ENCODE measurements at places on chromosomes 7 and 10.

- no peak for DNase-seq
Measured at GRCh38 chr7:54783952-54784351, 24.9 kb upstream of the SEC61G start.

GRCh38 chr10:15223174-15223573 lies 54.7 kb upstream of the NMT2 start:
- DNase-seq: no peak

DNA sequence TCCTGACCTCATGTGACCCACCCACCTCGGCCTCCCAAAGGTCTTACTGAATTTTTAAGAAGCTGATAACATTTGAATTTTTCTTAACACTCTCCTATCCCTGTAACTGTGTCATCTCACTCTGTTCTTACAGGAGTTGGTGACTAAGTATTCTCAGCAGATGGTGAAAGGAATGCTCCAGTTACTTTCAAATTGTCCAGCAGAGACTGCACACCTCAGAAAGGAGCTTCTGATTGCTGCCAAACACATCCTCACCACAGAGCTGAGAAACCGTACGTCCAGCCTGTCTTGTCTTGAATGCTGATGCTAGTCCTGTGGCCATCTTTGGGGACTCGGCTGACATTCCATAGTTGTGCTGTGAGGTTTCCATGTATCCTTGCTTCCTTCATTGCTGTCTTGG lies 24.9 kb downstream of the TRRAP start:
- DNase-seq: no peak

- DNase-seq: no peak
Measured at GRCh38 chr7:123987445-123987844, 45.4 kb downstream of the TMEM229A start.

- peak; percentile 76 for DNase-seq
Measured at GRCh38 chr10:129090618-129091366, 376.2 kb upstream of the MGMT start.

DNA sequence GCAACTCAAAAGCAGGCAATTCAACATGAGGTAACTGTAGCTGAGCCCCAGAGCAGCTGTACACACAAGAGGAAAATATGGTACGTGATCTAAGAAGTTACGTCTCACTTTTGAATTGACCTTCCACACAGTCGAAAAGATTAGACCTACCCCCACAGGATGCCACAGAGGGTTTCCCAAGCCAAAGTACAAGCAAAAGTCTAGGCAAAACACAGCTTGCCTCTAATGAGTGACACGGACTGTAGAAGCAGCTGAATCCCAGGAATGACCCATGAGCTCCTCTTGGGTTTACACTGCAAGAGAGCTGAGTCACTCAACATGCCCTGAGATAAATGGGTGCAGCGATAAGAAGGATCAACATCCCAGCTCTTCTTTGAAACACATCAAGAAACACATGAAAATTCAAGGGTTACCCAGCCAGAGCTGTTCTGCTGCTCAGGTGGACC lies 9.8 kb downstream of the CREB3L2 start:
- DNase-seq: no peak

GRCh38 chr7:85010306-85010705 lies 176.6 kb downstream of the SEMA3D start:
- no peak for DNase-seq

- DNase-seq: no peak
Measured at GRCh38 chr7:33503014-33503413, 373.6 kb downstream of the BBS9 start.

DNA sequence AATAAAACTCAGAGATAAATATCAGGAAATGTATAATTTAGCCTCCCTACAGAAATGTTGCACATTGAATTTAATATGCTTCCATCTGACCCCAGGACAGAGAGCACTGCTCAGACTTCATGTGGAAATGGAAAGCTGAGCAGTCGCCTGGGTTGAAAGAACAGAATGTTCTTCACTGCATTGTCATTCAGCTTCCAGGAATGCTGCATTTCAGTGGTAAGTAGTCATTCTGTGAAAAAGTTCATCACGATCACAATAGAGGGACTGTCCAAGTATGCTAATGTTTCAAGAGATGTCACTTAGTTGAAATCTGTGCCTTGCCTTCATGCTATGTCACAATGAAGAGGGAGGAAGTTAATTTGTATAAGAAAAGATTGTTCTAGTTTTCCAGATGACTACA lies 147.3 kb downstream of the NRCAM start:
- no peak for DNase-seq

- DNase-seq: peak; percentile 45
Measured at GRCh38 chr10:59181668-59182067, 5.2 kb downstream of the PHYHIPL start.

- no peak for DNase-seq
Measured at GRCh38 chr10:9634466-9634865, 1383.2 kb upstream of the CELF2 start.

DNA sequence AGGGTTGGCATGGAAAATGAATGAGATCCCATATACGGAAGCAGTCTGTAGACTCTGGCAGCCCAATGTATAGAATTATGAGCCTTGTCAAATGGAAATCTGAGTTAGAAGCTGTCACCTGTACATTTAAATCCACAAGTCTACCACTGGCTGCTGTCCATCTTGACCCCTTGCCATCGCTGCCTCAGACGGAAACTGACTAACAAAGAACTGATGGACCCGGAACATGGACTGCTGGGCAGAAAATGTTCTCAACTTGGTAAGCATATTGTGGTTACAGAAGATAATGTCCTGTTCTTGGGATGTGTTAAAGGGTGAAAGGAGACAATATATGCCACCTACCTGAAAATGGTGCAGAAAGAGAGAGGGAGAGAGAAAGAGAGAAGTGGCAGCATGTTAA lies 37.5 kb downstream of the PARP12 start:
- DNase-seq: no peak

DNA sequence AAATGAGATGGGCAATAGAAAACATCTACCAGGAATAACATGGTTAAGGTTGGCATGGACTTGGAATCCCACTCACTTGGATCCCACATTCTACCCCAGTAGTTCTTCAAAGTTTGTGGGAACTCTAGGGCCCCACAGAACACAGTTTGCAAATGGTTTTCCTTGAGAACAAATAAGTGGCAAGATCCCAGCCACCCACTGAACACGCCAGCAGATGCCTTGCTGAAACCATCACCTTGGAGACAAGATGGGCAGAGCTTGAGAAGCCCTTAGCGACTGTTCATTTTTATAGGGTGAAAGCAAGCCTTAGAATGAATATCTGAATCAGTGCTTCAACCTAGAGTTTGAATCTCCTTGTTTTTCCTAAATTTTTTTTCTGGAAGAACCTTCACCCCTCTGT lies 349.1 kb downstream of the RPS24 start:
- DNase-seq: no peak

GRCh38 chr7:6636741-6637543 lies at the start of gene ZNF316:
Gene ZNF316 (plus strand): TSS chr7:6637318. CDS start chr7:6642410, 5,092 bp downstream.
- peak; percentile 49 for DNase-seq

- peak; percentile 6 for DNase-seq
Measured at GRCh38 chr7:115409682-115410433, 488.0 kb downstream of the MDFIC start.

DNA sequence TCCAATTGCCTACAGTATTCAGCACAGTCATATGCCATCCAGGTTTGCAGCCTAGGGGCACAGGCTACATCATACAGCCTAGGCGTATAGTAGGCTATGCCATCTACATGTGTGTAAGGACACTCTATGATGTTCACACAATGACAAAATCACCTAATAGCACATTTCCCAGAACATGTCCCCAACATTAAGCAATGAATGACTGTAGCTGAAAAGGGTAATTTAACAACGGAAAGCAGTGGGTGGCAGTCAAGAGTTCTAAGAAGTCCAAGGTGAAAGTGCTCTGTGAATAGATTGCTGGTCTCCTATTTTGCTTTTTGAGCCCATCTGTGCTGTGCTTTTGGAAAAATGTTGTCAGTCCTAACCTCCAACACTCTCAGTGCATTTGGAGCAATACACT lies 162.6 kb downstream of the KLF6 start:
- no peak for DNase-seq

- DNase-seq: peak; percentile 26
Measured at GRCh38 chr10:126598009-126598408, 72.5 kb downstream of the C10orf90 start.

DNA sequence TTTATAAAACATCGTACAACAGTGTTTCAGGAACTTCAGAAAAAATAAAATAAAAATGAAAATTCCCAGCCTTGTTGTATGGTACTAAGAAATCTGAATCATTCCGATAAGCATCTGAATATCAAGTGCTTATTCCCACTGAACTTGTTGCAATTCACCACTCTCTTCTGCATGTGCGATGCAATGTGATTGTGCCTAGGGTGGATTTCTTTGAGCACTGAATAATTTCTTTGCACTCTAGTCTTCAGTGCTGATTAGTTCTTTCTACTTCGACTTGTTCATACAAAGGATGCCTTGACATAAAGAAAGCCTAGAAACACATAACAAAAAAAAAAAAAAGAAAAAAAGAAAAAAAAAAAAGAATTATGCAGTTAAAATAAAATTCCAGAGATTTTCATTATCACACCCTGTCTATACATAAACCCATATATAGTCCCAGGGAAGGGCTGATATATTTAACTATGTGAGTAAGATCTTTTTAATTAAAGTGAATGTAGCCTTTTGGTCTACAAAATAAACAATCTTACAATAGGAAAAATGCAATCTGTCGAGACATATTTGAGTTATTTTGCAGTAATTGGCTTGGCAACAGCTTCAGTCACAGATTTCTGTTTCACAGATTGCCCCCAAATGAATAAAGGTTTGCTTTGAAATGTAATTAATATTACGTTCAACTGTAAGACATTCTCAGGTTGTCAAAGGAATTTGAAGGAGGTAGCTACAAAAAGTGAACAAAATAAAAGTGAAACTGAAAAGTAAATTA lies 1118.9 kb upstream of the CELF2 start:
- DNase-seq: no peak

GRCh38 chr10:78893217-78893616 lies 175.5 kb upstream of the ZMIZ1 start:
- DNase-seq: no peak

- peak; percentile 56 for DNase-seq
Measured at GRCh38 chr7:4103352-4104091, 578.6 kb upstream of the FOXK1 start.

DNA sequence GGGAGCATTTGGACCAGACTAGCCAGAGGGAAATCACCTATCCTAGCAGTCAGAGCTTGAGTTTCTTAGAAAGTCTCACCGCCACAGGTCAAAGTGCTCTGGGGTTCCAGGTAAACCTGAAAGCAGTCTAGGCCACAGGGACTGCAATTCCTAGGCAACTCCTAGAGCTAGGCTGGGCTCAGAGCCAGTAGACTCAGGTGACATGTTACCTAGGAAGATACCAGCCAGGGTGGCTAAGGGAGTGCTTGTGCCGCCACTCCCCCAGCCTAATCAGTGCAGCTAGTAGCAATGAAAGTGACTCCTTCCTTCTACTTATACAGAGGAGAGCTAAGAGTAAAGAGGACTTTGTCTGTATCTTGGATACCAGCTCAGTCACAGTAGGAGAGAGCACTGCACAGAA lies 348.7 kb upstream of the HPS1 start:
- no peak for DNase-seq

DNA sequence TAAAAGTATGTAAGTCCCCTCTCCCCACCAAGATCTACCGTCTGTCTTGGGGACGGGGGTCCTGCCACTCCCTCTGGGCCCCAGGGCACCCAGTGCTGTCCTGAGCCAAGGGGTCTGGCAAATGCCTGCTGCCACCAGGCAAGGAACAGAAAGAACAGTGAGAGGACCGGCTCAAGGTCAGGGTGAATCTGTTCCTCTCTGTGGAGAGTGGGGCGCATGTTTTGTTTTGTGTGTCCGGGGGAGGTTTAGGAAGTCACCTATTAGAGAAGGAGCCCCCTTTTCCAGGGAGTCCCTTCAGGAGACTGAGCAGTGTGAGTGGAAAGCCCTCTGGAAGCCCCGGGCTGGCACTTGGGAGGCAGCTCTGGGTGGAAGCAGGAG lies 158.5 kb upstream of the RHEB start:
- no peak for DNase-seq

DNA sequence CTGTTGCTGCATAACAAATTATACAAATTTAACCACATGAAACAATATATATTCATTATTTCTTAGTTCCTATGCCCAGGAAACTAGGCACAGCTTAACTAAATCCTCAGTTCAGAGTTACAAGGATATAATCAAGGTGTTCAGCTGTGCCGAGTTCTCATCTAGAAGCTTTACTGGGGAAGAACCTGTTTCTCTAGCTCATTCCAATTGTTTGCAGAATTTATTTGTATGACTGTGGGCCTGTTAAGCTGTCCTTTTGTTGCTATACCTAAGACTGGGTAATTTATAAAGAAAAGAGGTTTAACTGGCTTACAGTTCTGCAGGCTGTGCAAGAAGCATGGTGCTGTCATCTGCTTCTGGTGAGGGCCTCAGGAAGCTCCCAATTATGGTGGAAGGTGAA lies 21.8 kb upstream of the MDFIC start:
- no peak for DNase-seq

DNA sequence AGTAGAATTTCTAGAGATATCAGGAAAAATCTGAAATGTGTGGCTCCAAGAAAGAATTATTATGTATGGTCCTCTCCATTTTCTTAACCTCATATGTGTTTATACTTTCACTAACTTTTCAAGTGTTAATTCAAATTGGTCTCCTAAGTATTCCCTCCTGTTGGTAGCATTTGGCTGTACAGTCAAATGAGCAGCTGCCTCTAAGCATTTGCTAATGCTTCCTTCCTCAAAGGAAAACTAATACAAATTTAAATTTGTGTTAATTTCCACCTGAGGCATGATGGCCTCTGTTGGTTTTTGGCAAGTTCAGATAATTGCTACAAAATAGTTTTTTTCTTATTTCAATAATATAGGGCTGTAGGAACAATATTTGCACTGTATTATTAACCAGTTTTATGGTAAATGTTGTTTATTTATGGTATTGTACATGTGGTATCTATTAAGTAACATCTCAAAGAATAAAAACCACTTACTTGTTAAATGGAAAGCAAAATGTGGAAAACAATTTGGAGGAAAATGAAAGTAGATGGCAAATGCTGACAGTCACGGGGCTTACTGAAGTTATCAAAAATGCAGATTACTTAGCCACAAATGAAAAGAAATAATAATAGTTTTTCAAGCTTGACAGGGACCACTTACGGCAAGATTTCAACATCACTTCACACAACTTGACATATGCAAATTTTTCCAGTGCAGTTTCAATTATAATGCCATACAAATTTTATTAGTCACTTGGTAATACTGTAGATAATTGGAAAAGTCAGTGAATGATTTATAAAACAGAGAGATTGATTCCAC lies 299.3 kb upstream of the MEOX2 start:
- no peak for DNase-seq

Measured in common myeloid progenitor, CD34-positive (primary cell).